Tibial nerve (tissue), 4 donors: ENCODE measurements at places on chromosomes 6 and 20. TPM values are rescaled to one million over a fixed set of nuclear protein-coding genes. Genes with fewer than 3 reads are reported as not detected.

SLC2A4RG gene
- 126 TPM for total RNA-seq

TSBP1 gene
- total RNA-seq: not detected

HLA-DQA2 gene
- 0.63 TPM for total RNA-seq

EEF1A2 gene
- total RNA-seq: not detected

ENTPD6 gene
- total RNA-seq: 65.3 TPM

ZBP1 gene
- total RNA-seq: 0.78 TPM

SNPH gene
- total RNA-seq: 4.5 TPM

KCNK16 gene
- not detected for total RNA-seq
